WTC11 (cell line): ENCODE measurements at places on chromosomes 3 and 15.

GRCh38 chr3:77328690-77329089 lies 288.8 kb downstream of the ROBO2 start:
- DNase-seq: no peak

DNA sequence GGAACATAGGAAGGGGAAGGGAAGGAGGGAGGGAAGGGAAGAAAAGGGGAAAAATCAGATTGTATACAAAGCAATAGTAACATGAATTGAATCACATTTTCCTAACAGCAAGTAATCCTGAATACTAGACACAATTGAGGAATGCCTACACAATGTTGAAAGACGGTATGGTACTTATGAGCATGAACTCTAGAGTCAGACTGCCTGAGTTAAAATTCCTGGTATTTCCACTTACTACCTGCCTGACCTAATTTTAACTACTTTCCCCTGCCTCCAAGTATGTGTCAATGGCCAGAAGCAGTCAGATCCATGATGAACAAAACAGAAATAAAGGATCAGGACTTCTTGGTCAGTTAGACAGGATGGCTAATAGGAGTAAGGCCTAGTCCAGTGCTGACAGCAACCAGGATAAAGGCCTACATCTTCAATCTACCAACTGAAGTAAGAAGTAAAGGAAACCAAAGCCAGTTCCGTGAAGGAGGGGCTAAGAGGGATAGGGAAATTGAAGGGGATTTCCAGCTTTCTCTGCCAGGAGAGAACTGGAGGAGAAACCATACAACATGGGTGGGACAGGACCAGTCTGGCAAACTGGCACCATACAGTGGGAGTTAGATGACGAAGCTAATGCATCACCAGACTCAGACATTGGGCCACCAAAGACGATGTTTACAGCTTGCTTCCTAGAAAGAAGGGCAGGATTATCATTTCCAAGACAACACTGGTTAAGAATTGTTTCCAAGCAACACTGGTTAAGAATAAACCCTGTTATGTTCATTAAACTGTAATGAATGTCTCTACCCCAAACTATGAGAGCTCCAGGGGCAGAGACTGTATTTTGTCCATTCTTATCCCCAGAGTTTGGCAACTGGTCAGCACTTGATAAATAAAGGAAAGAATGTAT lies 151.6 kb upstream of the UBE2E2 start:
- no peak for DNase-seq

DNA sequence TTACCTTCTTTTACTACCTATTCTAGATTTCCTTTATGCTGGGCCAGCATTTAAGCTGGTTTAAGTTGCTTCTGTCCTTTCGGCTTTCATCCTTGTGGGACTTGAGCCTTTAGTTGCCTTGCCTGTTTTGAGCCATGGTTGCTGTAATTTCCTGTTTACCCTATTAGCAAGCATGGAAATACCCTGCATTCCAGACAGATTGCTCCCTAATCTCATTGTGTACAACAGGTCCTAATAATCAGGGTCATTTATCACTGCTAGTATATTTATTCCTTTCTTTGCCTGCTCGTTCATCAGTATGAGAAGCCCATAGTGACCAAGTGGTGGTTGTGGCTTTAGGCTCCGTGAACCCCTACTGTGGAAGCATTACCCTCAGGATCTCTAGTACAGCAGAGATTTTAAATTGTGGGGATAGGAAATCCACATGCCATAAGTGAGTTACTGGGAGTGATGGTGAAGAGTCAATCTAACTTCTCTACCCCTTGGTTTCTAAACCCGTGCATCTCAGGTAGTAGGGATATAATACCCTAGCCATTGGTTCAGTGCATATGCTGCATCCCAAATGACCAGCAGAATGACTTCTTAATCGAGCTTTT lies 31.9 kb downstream of the NCK1 start:
- DNase-seq: no peak

GRCh38 chr3:186742618-186743380 lies 25.6 kb downstream of the KNG1 start:
- no peak for DNase-seq

DNA sequence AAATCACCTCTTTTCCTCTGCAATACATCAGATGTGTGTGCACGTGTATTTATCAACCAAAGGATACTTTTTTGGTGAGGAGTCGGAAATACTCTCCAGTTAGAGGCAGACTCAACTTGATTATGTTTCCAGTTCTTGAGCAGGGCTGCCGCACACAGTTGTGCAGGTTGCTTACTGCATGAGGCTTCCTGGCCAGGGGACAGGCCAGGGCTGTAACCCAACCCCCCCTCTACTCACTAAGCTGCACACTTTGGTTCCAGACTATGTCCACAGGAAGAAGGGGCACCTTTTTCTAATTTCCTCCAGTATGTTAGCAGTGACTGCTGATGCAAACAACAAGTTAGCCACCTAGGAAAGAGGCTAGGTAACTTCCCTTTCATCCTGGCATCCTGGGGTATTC lies 476.9 kb upstream of the TBL1XR1 start:
- no peak for DNase-seq

GRCh38 chr15:61025308-61025707 lies 203.8 kb downstream of the RORA start:
- DNase-seq: no peak

- DNase-seq: no peak
These were observed 61.9 kb downstream of the CLDN1 start for GRCh38 chr3:190260301-190260700.

GRCh38 chr3:58191361-58191991 lies 19.3 kb downstream of the DNASE1L3 start:
- DNase-seq: no peak

DNA sequence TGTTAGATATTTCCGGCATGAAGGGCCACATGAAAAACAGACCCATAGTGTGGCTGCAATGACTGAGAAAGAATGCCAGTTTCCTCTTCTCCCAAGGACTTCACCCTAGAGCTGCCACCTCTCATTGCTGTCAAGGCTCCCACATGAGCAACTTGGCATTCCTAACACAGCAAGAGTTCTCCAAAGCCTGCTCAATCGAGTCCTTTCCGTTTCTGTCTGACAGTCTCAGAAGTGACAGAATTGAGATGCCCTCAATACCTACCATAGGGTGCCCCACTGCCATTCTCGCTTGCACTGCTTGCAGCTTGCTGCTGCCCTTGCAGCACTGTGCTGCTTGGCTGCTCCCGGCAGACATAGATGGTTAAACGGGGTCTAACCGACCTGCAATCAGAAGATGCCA lies 44.3 kb downstream of the UBP1 start:
- DNase-seq: no peak
